Breast epithelium (tissue), 4 donors: ENCODE measurements at places on chromosomes 7 and 10. TPM values are rescaled to one million over a fixed set of nuclear protein-coding genes. Genes with fewer than 3 reads are reported as not detected.
A peak's percentile ranks its signal among the peaks of the same experiment; 100 is the strongest.

GRCh38 chr7:77450613-77451012 is 34.5 kb upstream of the GSAP start:
- H3K27ac ChIP-seq: no peak overlapping the region
- no peaks in the 10 kb centered on the region for H3K36me3 ChIP-seq
- peaks cover 5% of the 10 kb centered on the region for H3K4me1 ChIP-seq
- H3K27me3 ChIP-seq: no peaks in the 10 kb centered on the region

- H3K27me3 ChIP-seq: no peaks in the 10 kb centered on the region
- no peaks in the 10 kb centered on the region for H3K36me3 ChIP-seq
- no peak for DNase-seq
- H3K4me1 ChIP-seq: no peaks in the 10 kb centered on the region
Observed at GRCh38 chr7:28142650-28143049, 37.9 kb downstream of the JAZF1 start.

DNA sequence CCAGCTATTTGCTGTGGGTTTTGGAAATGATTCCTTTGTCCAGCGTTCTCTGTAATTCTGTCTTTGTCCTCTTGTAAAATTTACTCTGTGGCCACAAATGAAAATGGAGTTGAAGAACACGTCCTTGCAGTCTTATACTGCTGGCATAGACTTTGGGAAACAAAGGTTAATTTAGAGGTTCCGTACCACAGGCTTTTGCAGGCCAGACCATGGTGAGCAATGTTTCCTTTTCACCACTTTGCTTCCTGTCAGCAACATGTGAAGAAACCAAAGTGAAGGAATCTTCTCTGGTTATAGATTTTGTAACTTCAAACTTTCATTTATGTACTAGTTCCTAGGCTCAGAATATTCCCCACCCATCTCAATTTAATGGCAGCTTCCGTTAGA is 488.5 kb downstream of the MDFIC start:
- no peak for DNase-seq
- H3K36me3 ChIP-seq: peaks cover 3% of the 10 kb centered on the region
- H3K4me3 ChIP-seq: no peak overlapping the region
- H3K4me1 ChIP-seq: no peaks in the 10 kb centered on the region

DNA sequence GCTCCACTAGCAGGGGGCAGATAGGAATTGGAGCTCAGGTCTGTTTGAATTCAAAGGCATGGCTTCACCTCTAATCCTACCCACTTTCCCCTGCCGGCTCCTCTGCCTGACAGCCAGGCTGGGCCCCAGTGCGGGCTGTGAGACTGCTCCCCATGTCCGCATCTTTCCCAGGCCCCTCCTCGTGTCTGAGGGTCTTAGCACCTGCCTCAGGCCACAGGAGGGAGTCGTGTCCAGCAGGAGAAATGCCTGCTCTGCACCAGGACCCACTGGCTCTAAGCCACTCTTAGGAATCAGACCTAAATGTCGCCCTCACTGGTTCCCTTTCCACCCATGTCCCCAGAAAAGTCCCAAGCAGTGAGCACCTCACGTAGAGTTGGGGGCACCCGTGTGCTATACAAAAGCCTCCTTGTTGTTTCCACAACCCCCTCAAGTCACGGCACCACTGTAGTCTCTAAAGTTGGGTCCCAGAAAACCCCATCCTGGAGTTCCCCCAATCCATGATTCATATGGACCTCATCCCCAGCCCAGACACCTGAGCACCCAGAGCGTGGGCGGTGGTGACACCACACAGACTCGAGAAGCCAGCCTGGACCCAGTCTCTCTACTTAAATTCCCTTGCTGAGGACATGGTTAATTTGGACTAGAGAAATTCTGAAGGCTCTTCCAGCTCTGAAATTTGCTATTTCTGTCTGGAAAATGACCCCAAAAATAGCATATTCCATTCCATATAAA is 466.4 kb upstream of the ZMIZ1 start:
- no peaks in the 10 kb centered on the region for H3K4me1 ChIP-seq
- H3K36me3 ChIP-seq: no peaks in the 10 kb centered on the region
- H3K27ac ChIP-seq: no peak overlapping the region
- DNase-seq: no peak
- no peaks in the 10 kb centered on the region for H3K27me3 ChIP-seq
- no peak overlapping the region for H3K4me3 ChIP-seq

- H3K36me3 ChIP-seq: no peaks in the 10 kb centered on the region
- H3K4me3 ChIP-seq: no peak overlapping the region
- DNase-seq: no peak
- H3K4me1 ChIP-seq: no peaks in the 10 kb centered on the region
Observed at GRCh38 chr10:69682955-69683474, 53.0 kb downstream of the FAM241B start.

- H3K27me3 ChIP-seq: no peaks in the 10 kb centered on the region
- H3K4me3 ChIP-seq: no peak overlapping the region
- H3K27ac ChIP-seq: no peak overlapping the region
- H3K4me1 ChIP-seq: no peaks in the 10 kb centered on the region
- DNase-seq: no peak
Observed at GRCh38 chr10:119775529-119775928, 49.7 kb downstream of the INPP5F start.

DNA sequence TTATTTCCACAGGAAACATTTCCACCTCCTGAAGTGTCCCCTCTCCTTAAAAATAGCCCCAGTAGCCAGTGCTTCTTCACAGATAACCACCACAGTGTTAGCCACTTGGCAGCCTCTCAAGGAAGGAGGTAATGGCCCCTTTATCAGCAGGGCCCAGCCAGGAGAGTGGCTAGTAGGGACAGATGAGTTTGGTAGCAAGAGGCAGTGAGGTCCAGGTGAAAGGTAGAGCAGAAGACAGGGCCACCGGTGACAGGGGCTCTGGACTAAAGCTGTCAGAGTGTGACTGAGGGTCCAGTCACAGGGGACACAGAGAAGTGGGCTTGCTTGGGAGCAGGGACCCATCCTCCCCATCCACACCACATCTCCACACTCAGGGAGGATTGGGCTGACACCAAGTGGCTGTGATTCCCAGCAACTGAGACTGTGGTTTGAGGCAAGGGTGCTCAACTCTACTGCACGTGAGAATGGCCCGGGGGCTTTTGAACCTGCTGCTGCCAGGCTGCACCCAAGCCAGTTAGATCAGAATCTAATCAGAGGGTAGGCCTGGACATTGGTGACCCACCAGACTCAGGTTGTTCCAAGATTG is 52.2 kb downstream of the C10orf120 start:
- no peaks in the 10 kb centered on the region for H3K27me3 ChIP-seq
- no peak overlapping the region for H3K27ac ChIP-seq
- no peak overlapping the region for H3K4me3 ChIP-seq
- no peaks in the 10 kb centered on the region for H3K4me1 ChIP-seq
- no peak for DNase-seq
- no peaks in the 10 kb centered on the region for H3K36me3 ChIP-seq

GRCh38 chr7:154853727-154854095 is 149.2 kb downstream of the PAXIP1 start:
- no peaks in the 10 kb centered on the region for H3K36me3 ChIP-seq
- DNase-seq: no peak
- no peak overlapping the region for H3K27ac ChIP-seq
- no peaks in the 10 kb centered on the region for H3K27me3 ChIP-seq
- H3K4me1 ChIP-seq: no peaks in the 10 kb centered on the region

GRCh38 chr7:2805213-2805944 is 38.7 kb downstream of the GNA12 start:
- H3K36me3 ChIP-seq: no peaks in the 10 kb centered on the region
- H3K4me1 ChIP-seq: peaks cover under 1% of the 10 kb centered on the region
- no peak overlapping the region for H3K4me3 ChIP-seq
- H3K27ac ChIP-seq: no peak overlapping the region
- no peak for DNase-seq

DNA sequence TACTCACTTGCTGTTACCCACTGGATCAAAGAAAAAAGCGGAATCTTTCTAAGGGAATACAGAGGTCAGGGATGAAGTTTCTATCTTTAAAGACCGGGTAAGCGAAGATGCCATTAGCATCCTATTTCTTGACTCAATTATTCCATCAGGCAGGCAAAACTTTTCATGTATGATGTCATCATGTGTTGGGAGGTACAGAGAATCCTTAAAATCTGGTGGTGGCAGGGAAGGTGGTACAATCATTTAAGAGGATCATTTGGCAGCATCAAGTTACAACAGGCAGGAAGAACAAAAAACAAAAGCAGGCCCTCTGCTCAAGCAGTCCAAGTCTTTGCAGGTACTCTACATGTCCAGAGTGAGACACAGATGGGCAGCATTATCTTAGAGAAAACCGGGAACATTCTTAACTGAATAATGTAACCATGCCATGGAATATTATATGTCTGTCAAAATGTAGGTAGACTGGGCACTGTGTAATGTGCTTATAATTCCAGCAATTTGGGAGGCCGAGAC is 3.8 kb downstream of the URGCP start:
- H3K27ac ChIP-seq: no peak overlapping the region

DNA sequence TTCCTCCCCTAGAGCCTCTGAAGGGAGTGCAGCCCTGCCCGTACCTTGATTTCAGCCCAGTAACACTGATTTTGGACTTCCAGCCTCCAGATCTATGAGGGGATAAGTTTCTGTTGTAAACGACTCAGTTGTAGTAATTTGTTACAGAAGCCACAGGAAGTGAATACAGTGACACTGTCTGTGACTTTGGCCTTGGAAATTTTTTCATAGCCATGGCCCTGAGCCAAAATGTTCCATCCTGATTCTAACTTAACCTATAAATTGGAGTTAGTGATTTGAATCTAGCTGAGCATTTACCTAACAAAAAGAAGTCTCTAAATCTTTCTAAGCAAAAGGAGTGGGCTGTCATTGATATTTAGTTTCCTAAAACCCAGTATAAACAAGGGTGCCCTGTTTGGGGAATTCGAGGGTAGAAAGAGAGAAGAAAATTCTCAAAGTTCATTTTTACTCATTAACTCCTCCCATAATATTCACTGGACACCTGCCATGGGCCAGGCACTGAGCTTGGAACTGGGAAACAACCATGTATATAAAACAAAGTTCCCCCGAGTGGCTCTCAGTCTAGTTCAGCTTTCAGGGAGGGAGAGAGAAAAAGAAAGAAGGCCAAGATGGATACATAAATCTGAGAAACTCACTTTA is 162.3 kb downstream of the SKIDA1 start:
- H3K4me3 ChIP-seq: no peak overlapping the region
- H3K27me3 ChIP-seq: no peaks in the 10 kb centered on the region
- peak overlapping the region; percentile 81 for H3K27ac ChIP-seq
- H3K36me3 ChIP-seq: no peaks in the 10 kb centered on the region

DNA sequence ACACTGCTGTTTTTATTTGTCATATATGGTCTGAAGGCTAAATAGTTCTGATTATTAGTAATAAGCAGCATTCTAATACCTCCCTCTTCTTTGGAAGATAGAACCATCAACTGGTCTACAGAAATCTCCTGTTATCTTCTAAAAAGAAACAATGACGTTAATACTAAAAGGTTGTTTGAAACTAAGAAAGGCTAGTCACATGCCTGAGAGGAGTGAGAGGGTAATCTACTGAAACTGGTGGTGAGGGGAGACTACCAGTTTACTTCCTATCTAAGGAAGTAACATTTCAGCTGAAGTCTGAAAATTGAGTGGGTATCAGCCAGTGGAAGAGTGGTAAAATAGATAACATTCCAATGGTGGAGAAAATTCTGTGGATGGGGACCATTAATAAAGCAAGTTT is 48.4 kb downstream of the FGFBP3 start:
- H3K4me1 ChIP-seq: no peaks in the 10 kb centered on the region
- H3K4me3 ChIP-seq: no peak overlapping the region
- H3K36me3 ChIP-seq: peaks cover 5% of the 10 kb centered on the region
- no peak overlapping the region for H3K27ac ChIP-seq

DNA sequence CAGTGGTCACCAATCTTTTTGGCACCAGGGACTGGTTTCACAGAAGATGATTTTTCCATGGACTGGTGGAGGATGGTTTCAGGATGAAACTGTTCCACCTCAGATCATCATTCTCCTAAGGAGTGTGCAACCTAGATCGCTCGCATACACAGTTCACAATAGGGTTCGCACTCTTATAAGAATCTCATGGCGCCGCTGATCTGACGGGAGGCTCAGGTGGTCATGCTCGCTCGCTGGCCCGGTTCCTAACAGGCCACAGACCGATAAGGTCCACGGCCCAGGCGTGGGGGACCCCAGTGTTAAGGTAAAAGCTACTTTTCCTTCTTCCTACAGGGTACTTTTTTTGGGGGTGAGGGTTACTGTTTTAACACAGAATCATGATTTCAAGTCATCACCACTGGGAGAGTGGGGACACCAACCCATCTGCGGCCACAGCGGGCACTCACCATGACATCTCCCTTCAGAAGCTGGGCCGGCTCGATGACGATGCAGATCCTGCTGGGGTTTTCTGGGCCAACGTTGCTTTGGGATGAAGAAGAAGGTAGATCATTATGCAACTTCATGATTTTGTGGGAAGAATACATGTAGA is 170.5 kb downstream of the TNS3 start:
- no peaks in the 10 kb centered on the region for H3K27me3 ChIP-seq
- H3K27ac ChIP-seq: no peak overlapping the region
- peaks cover 13% of the 10 kb centered on the region for H3K4me1 ChIP-seq

- DNase-seq: no peak
- no peaks in the 10 kb centered on the region for H3K4me1 ChIP-seq
- H3K27ac ChIP-seq: no peak overlapping the region
- no peak overlapping the region for H3K4me3 ChIP-seq
- no peaks in the 10 kb centered on the region for H3K36me3 ChIP-seq
Observed at GRCh38 chr10:68364101-68364886, 31.6 kb upstream of the PBLD start.

DNA sequence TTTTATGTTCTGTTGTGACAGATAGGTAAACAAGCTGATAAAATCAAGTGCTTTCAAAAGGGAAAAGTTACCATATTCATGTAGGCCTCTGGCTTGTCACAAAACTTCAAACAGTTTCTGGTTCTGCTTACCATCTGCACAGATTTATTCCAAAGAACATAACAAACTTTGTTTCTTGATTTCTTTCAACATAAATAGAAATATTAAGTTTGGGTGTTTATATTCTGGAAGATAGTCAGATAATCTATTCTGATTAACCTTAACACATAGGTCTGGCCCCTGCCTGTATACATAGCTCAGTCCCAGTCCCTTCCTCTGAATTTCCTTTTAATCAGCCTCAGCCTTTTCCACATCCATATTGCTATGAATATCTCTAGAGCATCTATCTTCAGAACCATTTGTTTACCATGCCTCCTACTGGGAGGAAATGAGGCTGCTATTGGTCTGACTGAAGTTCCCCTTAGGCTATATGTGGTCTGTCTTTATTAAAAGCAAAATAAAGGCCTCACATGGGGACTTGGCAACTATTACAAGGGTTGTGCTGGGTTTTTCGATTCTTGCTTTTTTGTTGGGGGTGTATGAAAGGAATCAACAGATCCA is 319.0 kb downstream of the HPSE2 start:
- H3K4me3 ChIP-seq: no peak overlapping the region
- DNase-seq: no peak
- no peaks in the 10 kb centered on the region for H3K4me1 ChIP-seq
- no peak overlapping the region for H3K27ac ChIP-seq
- H3K36me3 ChIP-seq: no peaks in the 10 kb centered on the region
- H3K27me3 ChIP-seq: no peaks in the 10 kb centered on the region

GRCh38 chr7:144474800-144475615 is 71.5 kb upstream of the NOBOX start:
- no peak for DNase-seq
- no peaks in the 10 kb centered on the region for H3K36me3 ChIP-seq
- no peak overlapping the region for H3K27ac ChIP-seq
- H3K4me1 ChIP-seq: no peaks in the 10 kb centered on the region
- no peak overlapping the region for H3K4me3 ChIP-seq

EMX2 gene
- 0.98 TPM for total RNA-seq

SNX10 gene
- total RNA-seq: 24.6 TPM

PVRIG gene
- 0.66 TPM for total RNA-seq

FGFR2 gene
- total RNA-seq: 44.3 TPM

C10orf67 gene
- not detected for total RNA-seq

ICA1 gene
- total RNA-seq: 45.7 TPM

MKLN1 gene
- 113 TPM for total RNA-seq

OPN1SW gene
- total RNA-seq: not detected

GPR37 gene
- 0.98 TPM for total RNA-seq

NKX1-2 gene
- total RNA-seq: 0.73 TPM

PRSS37 gene
- total RNA-seq: not detected

ASB10 gene
- not detected for total RNA-seq

APBB1IP gene
- total RNA-seq: 6.2 TPM

RARRES2 gene
- total RNA-seq: 156 TPM

PANK1 gene
- total RNA-seq: 5.1 TPM
